ENCODE measurements at places on chromosomes 11 and 22.

DNA sequence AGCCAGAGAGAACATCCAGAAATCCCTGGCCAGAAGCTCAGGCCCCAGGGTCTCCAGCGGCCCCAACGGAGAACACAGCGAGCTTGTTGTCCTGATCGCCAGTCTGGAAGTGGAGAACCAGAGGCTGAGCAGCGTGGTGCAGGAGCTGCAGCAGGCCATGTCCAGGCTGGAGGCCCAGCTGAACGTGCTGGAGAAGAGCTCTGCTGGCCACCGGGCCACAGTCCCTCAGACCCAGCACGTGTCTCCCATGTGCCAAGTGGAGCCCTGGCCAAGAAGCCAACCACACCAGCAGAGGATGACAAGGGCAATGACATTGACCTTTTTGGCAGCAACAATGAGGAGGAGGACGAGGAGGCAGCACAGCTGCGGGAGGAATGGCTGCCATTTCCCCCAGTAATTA lies 20.6 kb upstream of the SCGB1D1 start:
- DNase-seq = no peak

DNA sequence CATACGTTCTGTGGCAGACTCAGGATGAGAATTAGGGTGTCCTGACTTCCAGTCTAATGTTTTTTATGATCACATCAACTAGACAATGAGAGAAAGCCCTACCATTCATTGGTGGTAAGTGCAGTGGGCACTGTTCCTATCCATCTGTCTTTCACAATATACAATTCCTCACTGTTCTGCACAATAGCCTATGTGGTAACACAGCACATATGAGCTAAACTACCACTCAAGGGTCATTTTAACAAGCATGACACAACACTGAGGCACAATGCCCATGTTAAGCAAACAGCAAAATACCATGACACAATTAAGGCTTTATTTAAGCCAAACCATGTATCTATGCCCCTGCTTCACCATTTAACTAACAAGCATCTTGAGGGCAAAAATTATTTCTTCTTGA lies 52.3 kb downstream of the SIK3 start:
- no peak for DNase-seq

- DNase-seq = no peak
These were observed 49.6 kb downstream of the KIF18A start for GRCh38 chr11:28058333-28058732.

GRCh38 chr11:102384419-102385079 lies 37.5 kb downstream of the BIRC2 start:
- no peak for DNase-seq

- DNase-seq = no peak
These were observed 75.2 kb downstream of the USP47 start for GRCh38 chr11:11916981-11917399.

DNA sequence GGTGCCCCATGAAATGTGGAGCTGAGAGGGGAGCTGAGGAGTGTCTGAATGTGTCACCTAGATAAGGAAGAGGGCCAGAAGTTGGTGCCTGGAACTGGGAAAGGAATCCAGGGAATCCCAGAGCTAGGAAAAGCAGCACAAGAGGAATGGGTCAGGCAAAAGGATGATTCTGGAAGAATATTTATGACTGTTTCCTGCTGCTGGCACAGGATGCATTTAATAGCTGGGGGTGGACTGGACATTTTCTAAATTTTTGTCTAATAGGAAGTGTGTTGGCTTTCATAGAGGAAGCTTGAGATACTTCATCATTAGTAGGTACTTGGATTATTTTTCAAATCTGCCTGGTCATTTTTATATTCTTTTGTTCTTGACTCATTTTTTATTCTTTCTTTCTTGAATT lies 17.4 kb upstream of the MRGPRX2 start:
- no peak for DNase-seq

DNA sequence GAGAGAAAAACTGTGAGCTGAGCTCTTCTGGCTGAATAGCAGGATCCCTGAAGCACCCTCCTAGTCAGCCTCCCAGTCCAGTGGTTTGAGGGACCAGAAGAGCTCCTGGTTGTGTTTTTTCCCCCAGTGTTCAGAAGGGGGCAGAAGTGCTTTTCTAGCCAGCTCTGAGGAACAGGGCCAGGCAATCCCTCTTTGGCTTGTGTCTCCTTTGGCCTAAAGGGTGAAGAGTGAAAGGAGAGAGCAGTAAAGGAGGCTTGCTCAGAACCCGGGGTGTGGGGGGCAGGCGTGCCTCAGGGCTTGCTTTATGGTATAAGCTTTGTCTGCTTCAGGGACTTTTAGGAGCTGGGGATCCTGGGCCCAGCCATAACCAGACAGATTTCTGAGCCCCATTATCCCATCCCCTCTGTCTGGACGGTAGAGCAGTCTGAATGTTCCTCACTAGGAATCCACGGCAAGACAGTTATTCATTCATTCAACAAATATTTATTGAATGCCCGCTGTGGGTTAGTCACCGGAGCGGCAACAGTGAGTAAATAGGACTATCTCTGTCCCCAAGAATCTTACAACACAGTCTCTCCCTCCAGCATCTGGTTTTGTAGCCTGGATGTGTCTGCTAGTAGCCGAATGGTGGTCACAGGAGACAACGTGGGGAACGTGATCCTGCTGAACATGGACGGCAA lies 14.5 kb downstream of the ACP2 start:
- no peak for DNase-seq

DNA sequence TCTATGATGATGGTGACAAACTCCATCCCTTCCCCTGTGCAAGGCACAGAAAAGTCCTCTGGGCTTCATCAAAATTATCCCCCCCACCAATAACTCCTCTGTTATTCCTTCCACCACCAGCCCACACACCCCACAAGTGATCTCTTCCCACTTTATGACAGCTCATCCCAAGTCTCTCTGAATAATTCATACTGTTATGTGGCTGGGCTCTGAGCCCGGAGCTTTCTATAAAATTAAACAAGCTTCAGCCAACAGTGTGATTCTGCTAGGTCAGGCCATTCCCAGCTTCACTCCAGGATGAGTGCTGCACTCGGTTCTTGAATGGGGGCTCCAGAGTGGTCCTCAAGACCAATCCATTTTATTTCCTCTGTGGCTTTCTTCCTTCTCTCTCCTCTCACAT lies 83.0 kb downstream of the INSC start:
- no peak for DNase-seq

GRCh38 chr11:120573756-120574354 lies 62.3 kb downstream of the GRIK4 start:
- no peak for DNase-seq

DNA sequence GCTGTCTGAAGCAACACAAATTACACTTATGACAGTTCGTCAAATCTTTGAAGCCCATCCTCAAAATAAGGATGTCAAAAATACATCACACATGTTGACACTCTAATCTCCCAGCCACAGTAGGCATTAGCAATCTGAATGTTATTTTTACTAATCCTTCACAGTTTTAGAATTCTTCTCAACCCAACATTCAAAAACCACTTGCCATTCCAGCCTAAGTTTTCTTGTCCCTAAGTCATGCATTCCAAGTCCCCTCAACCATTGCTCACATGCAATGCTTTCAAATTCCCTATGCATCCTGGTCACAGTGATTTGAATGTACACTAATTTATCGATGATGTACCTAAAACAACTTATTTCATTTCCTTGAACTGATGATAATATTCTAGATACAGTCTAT lies 7.5 kb downstream of the BDNF start:
- no peak for DNase-seq

All from right renal cortex interstitium (tissue), 3 donors.